ENCODE measurements at places on chromosomes 5 and 9. TPM values are rescaled to one million over a fixed set of nuclear protein-coding genes. Genes with fewer than 3 reads are reported as not detected.

SKIC3 gene
- 177 TPM for total RNA-seq

GPR151 gene
- total RNA-seq, result not detected

NTNG2 gene
- total RNA-seq, result 13.0 TPM

GRCh38 chr5:56900858-56901578, 8.4 kb upstream of the SETD9 start:
- peak; percentile 6 for DNase-seq

- DNase-seq, result no peak
These were observed 35.3 kb downstream of the PFDN1 start for GRCh38 chr5:140267559-140268018.

- peak; percentile 80 for DNase-seq
These were observed 8.1 kb downstream of the ARPC5L start for GRCh38 chr9:124869986-124870560.

GRCh38 chr9:14348123-14348372, 34.1 kb upstream of the NFIB start:
- no peak for DNase-seq

DNA sequence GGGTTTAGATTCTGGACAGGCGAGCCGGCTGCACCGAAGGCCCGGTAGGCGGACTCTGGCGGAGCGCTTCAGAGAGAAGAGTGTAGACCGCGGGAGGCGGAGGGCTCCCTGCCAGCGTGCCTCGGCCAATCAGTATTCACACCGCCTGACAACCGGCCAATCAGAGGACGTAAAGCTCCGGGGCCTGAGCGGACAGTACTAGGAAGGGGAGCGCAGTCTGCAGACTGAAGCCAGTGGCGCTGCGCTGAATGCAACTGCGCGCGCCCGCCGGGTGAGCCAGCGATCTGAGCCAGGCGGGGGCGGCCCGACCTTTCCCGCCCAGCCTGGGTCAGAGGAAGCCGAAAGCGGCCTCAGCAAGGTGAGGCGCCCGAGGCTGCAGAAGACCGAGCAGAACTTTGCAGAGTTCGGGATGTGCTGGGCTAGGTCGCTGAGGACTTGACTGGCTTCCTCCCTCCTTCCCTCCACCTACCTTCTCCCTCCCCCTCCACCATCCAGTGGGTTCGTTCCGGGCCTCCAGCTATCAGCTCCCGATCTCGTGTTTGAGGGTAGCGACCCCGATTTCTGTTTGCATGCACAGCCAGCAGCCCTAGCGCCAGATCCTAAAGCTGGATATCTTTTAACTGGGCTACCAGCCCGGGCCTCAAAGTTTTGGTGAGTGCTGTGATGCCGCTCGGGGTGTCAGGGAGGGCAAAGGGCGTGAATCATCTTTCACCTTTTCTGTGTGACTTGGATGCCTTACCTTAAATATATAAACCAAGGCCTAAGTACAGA, at the start of gene DMRT2:
Gene DMRT2 (plus strand): TSS at position 233 of the 771 bp plus-strand sequence. CDS start 1,257 bp downstream, outside the sequence.
- peak; percentile 91 for DNase-seq

GRCh38 chr5:7391814-7392692, 3.9 kb upstream of the ADCY2 start:
- peak; percentile 60 for DNase-seq

All from osteoblast (primary cell).